ENCODE measurements at places on chromosomes 2 and 18.
A peak's percentile ranks its signal among the peaks of the same experiment; 100 is the strongest.

DNA sequence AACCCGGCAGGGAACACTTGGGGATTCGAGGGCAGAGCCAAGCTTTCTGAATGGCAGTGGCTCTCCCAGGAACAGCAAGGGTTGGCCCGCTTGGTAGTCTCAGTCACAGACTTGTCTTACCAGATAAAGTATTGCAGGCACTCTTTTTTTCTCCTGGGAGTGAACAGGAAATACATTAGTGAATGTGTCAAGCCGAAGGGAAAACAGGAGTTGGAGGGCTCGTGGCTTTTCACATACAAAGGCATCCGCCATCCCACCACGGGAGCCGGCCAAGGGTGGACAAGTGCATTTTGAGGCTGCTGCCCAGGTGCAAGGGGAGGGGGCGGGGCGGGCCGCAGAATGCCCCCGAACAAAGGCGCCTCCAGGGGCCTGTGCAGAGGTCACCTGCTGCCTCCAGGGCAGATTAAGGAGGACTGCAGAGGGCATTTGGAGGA, 163.3 kb upstream of the SIX3 start:
- no peak for DNase-seq

- no peak for DNase-seq
Observed at GRCh38 chr18:66682855-66683322, 79.0 kb upstream of the CDH19 start.

DNA sequence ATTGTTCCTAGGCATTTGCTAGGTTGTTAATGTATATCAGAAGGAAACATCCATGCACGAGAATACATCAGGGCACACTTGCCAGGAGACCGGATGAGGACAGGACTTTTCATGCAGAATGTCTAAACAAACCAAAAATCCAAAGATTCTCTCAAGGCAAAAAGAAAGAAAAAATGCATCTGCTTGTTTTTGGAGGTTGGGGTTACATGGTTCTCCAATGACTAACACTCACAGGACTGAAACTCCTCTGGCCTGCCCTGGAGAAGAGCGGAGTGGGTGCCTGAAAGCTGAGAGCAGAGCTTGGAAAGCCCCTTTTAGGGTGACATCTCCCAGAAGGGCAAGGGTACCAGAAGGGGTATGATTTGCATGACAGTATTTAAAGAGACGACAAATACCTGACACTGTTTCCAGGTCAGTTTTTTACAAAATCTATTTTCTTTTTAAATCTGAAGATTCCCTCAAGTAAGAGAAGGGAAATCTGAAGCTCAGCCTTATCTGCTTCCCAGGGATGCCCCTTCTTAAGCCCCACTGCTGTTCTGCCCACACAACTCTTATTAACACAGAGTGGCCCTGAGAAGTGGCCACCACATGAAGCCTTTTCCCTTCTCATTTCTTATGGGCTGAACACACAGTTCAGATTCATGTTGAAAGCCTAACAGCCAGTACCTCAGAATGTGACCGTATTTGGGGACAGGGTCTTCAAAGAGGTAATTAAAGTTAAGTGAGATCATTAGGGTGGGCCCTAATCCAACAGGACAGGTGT, 216.4 kb downstream of the STK39 start:
- DNase-seq, result no peak

- no peak for DNase-seq
Observed at GRCh38 chr2:240139011-240139441, 1.4 kb downstream of the OTOS start.

DNA sequence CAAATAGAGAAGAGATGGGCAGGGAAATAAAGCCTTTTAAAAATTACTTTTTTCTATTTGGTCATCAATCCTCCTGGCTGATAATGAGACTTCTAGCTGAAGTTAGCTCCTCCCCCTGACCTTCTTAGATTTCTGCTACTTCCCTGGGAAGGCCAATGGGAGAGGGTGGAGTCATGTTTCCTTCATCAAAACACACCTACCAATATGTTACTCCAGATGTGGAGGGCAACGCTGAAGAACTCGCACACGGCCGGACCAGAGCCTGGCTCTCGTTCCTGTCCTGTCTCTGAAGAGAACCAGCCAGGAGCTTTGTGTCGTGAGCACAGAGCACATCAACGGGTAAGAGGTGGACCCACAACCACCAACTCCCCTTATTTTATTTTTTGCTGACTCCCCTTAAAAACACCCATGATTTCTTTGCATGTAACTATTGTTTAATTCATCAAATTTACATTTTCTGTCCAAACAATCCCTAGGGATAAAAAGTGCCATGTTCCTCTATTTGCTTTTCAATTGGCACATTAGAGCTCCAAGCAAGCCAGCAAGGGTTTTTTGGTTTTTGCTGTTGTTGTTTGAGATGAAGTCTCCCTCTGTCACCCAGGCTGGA, 94.9 kb downstream of the ADD2 start:
- DNase-seq, result no peak

DNA sequence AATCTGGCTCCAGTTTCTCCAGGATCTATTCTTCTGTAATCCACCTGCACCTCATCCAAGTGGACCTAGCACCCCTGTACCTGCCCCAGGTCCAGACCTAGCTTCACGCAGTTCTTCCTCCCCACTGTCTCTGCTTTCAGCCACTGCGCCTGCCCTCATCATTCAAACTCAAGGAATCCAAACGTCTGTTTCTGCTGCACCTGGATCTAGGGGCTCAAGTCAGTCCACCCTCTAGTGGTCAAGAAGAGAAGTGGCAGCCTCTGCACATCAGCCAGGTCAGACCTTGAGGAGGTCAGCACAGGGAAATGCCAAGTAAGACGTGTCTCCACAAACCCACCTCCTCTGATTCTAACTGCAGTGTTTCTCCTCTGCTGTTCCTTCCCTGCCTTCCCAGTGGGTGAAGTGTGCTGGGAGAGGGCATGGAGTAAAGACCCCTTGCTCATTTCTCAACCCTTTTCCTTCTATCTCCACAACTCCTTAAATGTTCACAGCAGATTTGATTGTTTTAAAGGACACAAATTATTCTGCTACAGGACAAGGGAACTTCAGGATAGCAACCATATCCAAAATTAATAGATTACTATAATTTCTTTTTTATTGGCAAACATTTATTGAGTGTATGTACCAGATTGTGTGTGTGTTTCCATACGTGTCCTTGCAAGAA, 8.6 kb upstream of the RNF152 start:
- peak; percentile 33 for DNase-seq

DNA sequence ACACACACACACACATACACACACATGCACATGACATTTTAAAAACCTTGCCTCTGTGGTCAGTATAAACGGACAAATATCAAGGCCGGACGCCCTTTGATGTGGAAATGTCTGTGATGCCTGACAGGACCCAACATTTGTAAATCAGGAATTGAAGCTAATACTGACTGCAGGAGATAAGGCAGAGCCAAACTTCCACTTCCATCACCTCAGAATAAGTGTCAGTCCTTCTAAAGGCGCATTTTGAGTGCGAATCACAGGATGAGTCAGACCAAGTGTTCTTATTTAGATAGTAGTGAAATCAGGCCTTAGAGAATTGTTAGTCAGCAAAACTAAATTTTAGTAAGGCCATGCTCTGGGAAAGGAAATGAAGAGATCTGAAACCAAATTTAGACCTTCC, 211.7 kb upstream of the LRATD1 start:
- no peak for DNase-seq

- DNase-seq, result no peak
Observed at GRCh38 chr2:200665626-200666453, 80.0 kb downstream of the AOX1 start.

GRCh38 chr2:8583400-8584173, 98.3 kb upstream of the ID2 start:
- peak; percentile 92 for DNase-seq

DNA sequence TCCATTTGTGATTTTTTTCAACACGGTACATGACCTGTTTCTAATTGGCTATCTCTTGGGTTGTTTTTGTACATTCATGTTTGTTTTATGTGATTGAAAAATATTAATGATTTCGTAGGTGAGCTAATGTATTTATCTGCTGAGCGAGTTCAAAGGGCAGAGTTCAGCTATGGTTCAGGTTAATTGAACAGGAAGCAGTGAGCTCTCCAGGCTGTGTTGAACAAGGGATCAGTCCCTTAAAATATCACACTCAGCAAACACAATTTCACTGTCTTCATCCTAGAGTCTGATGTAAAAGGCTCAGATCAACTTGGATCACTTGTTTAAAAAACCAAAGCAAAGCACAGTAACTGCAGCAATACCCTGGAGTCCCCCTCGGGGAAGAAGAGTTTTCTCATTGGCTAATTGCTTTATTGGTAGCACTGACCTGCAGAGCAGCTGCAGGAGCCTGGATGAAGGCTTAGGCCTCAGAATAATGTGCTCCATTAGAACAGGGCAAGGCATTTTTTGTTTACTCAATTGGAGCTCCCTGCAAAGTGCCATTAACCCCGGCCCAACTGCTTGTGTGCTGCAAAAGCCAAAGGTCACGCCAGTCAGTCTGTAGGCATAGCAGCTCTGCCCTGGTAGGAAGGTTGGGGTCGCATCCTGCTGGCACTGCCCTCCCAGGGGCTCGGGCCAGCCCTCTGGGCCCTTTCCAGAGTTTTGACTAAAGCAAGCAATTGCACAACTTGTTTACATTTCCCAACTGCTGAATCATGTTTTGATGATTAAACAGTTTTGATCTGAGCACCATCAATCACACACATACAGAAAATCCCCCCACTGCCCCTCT, 10.5 kb downstream of the ONECUT2 start:
- no peak for DNase-seq
